ENCODE measurements at places on chromosomes 1 and 21.
A peak's percentile ranks its signal among the peaks of the same experiment; 100 is the strongest.

DNA sequence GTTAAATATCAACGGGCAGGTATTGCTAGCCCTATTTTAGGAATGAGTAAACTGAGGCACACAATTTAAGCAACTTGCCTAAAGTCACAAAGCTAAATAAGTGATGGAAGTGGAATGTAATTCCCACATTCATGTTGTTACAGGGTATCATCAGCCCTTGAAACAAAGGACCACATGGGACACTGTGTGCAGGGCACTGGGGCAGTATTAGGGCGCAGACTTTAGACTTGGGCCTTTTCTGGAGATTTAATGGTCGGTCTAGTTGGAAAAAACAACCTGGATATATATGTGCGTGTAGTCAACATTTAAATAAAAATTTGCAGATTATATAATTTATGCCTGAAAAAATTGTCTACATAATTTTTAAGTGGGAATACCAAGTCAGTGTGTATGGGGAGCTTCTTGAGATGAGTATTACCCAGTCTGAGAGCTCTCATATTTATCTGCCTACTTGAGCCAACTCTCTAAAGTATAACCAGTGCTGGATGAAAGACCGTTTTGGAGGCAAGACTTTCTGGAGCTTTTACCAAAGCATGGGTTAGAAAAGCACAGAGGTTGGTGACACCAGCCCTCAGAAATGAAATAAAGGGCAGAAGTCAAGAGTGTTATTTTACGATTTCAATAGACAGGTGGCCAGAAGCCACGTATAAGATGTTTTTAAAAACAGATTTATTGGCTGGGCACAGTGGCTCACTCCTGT, 1.6 kb downstream of the KDM1A start:
- peak overlapping the region; percentile 92 for H3K4me3 ChIP-seq
- no peaks in the 10 kb centered on the region for H3K27me3 ChIP-seq
- H3K27ac ChIP-seq, result peak overlapping the region; percentile 77

DNA sequence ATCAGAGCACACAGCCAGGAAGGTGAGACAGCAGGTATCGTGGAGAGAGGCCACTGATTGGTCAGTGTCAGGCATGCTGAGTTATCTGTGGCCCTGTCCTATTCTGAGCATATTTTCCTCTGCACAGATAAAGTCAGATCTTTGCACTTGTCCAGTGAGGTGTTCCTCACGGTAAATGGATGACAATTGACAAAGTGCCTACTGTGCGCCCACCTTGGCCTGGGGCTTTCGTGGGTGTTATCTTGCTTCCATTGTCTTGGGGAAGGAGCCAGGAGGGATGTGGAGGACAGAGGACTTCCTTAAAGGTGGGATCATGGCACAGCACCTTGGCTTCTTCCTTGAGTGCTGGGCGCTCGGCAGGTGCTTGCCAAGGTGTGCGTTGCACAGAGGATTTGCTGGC, 46.0 kb upstream of the WNT4 start:
- no peaks in the 10 kb centered on the region for H3K4me1 ChIP-seq
- H3K36me3 ChIP-seq, result no peaks in the 10 kb centered on the region
- H3K27ac ChIP-seq, result no peak overlapping the region
- no peak for DNase-seq
- H3K27me3 ChIP-seq, result no peaks in the 10 kb centered on the region
- H3K4me3 ChIP-seq, result no peak overlapping the region

DNA sequence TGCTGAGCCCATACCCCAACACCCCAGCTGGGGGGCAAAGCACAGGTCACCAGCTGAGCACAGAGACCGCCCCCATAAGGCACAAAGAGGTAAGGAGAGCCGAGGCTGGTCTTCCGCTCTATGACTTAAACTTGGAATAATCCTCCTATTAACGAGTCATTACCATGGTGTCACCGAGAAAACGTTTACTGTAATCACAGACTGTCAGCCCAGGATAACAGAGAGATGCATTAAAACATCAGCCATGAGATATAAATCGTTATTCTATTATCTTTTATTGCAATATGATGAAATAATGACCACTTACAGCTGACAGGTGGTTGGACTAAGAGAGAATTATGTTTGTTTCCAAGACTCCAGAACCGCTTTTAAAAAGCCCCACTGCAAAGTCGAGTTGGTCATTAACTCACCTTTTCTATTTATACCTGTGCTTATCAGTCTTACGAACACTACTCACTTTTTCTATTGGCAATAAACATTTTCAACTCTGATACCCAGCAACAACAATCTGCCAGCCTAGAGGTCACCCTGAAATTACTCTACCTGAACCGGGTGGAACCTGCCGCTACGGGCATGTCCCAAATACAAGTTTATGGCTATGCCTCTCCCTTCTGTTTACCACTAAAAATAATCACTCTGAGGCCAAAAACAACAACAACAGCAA, 21.5 kb downstream of the NPHP4 start:
- H3K4me3 ChIP-seq, result no peak overlapping the region
- H3K27me3 ChIP-seq, result no peaks in the 10 kb centered on the region
- no peak for DNase-seq
- no peaks in the 10 kb centered on the region for H3K4me1 ChIP-seq

GRCh38 chr1:19776287-19776686, 23.4 kb downstream of the TMCO4 start:
- H3K27me3 ChIP-seq, result no peaks in the 10 kb centered on the region
- no peak overlapping the region for H3K4me3 ChIP-seq
- DNase-seq, result no peak
- H3K27ac ChIP-seq, result no peak overlapping the region

GRCh38 chr1:155695072-155695471, 6.2 kb downstream of the DAP3 start:
- peaks cover 51% of the 10 kb centered on the region for H3K36me3 ChIP-seq
- H3K27me3 ChIP-seq, result no peaks in the 10 kb centered on the region
- peaks cover 7% of the 10 kb centered on the region for H3K4me1 ChIP-seq
- H3K27ac ChIP-seq, result no peak overlapping the region
- no peak overlapping the region for H3K4me3 ChIP-seq
- no peak for DNase-seq

GRCh38 chr1:227766015-227766634, 30.9 kb downstream of the SNAP47 start:
- no peak overlapping the region for H3K4me3 ChIP-seq
- H3K4me1 ChIP-seq, result peaks cover 14% of the 10 kb centered on the region
- no peaks in the 10 kb centered on the region for H3K36me3 ChIP-seq
- H3K27ac ChIP-seq, result no peak overlapping the region
- no peak for DNase-seq
- no peaks in the 10 kb centered on the region for H3K27me3 ChIP-seq

All from RWPE2 (cell line).